Stimulated activated CD8-positive, alpha-beta memory T cell treated with anti-CD3 and anti-CD28 coated beads, Interleukin-4, amount 100 ng/mL, for 48 hours (primary cell): ENCODE measurements at places on chromosomes 7 and 10.

GRCh38 chr7:143049362-143049761, 2.8 kb upstream of the OR6V1 start:
- no peak for DNase-seq

- no peak for DNase-seq
Measured at GRCh38 chr10:128462844-128463243, 336.6 kb upstream of the MKI67 start.

- DNase-seq = no peak
Measured at GRCh38 chr7:139669106-139670061, 108.4 kb downstream of the HIPK2 start.

DNA sequence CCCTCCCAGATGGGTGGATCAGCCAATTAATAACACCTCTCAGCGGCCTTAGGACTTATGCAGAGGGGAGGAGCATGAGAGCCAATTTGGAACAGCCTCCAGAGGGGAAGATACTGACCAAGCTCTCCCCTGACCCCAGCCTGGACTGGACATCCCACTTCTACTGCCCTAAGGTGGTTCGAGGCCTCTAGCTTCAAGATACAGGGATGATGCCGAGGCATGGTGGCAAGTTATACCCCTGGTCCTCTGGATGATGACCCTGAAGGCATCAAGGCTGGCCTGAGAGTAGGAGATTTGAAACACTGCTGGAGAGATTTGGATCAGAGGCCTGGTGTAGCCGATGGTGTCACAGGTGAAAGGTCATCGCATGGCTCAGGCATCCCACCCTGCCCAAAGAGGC, 3.2 kb downstream of the CDH23 start:
- no peak for DNase-seq

DNA sequence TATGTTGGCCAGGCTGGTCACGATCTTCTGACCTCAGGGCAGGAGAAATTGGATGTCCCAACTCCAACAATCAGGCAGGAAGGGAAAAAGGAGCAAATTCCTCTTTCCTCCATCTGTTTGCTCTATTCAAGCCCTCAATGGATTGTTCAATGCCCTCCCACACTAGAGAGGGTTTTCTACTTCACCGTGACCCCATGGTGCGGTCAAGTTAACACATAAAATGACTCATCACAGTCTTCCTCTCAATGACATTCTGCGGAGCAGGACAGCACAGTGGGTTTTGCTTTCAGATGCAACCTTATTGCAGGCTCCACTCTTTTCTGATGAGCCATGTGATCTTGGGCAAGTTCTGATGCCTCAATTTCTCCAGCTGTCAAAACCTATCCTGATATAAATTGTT, 364.9 kb downstream of the ANKRD30A start:
- no peak for DNase-seq

DNA sequence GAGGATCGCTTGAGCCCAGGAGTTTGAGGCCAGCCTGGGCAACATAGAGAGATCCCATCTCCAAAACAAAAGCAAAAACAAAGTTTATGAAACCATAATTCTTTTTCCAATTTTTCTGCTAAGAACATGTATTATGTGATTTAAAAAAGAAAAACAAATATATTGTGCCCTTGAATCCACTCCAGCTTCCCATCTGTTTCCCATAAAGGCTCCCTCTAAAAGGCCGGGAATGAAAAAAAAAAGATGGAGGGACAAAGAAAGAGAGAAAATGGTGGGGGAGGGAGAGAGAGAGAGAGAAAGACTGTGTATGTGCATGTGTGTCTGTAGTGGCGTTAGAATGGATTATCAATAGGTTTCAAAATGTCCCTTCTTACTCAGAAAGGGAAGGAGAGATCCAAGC, 20.5 kb upstream of the GSDME start:
- DNase-seq = no peak

GRCh38 chr7:42082144-42082543, 154.9 kb downstream of the GLI3 start:
- DNase-seq = no peak

- no peak for DNase-seq
Measured at GRCh38 chr10:99984211-99985034, 25.3 kb downstream of the DNMBP start.

- DNase-seq = no peak
Measured at GRCh38 chr10:58565271-58565670, 52.6 kb downstream of the BICC1 start.

- no peak for DNase-seq
Measured at GRCh38 chr7:112254156-112254555, 47.7 kb downstream of the ZNF277 start.

- no peak for DNase-seq
Measured at GRCh38 chr10:112168733-112169132, 14.8 kb downstream of the GPAM start.

DNA sequence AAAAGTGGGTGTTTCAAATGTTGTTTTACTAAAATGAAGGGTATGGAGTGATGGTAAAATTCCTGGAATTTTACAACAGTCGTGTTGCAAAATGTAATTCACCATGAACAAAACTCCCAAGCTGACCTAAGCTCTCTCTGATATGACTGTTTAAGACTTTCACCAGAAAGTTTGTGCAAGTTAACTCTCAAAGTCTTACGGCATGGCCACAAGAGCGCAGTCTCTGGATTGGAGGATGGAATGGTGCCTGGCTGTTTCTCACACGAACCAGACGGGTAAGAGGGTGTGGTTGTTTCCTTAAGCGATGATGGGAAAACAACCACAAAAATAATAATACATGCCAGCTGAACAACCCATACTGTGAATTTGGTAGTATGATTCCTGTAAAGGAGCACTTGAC, 662.5 kb downstream of the KCNMA1 start:
- DNase-seq = no peak

GRCh38 chr10:52801947-52802346, 29.4 kb upstream of the MBL2 start:
- DNase-seq = no peak

- no peak for DNase-seq
Measured at GRCh38 chr7:50207686-50208255, 96.7 kb upstream of the IKZF1 start.

GRCh38 chr10:92517034-92517655, 56.7 kb downstream of the IDE start:
- peak; percentile 73 for DNase-seq

DNA sequence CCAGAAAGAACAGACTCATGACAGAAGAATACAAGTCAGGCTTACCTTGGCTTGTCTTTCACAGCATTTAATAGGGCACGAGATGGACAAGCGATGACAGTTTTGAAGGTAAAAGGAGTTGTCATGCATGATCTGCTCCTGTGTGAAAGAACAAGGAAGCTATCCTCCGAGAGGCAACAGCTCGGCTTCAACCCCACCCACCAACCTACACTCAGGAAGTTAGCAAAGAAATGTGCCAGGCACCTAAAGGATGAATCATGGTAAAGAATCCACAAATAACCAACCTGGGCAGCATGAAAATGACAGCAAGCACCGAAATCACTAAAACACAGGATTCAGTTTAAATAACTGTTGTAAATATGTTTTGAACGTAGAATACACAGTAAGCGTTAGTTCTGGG, 700.2 kb downstream of the TYW1 start:
- DNase-seq = no peak

DNA sequence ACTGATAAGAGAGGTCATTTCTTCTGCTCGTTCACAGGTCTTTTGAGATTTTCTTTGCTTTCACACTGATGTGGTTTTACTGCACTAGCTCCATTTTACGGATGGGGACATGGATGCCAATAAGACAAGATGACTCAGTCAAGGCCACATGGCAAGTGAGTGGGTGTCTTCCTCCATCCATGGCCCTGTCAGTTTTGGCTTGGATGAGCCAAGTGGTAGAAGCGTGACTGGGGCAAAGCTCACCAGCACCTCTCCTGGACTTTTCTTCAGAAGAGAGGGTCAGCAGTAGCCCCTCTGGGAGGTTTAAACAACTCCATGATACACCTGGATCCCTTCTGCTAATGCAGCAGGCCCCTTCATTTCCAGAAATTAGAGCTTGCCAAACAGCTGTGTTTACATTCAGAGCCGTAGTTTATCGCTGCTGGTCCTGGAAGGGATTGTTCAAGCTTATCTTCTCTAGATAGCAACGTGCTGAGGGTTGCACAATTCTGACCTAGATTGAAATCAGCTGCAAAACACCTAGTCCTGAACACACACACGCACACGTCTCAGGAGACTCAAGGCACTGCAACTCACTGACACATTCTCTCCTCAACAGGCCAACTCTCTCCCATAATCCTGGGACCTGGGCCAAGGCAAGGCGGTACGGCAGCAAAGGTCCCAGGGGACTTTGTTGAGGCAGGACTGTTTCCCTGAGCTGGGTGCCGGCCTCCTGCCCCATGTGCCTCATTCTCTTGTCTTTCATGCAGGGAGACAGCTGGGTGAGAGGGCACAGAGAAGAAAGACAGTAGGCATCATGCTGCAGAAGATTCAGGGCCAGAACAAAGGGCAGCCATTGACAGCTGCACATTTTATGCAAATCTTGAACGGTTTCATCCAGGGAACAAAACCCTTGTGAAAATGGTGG, 14.2 kb upstream of the PDCD4 start:
- DNase-seq = peak; percentile 46

- peak; percentile 69 for DNase-seq
Measured at GRCh38 chr7:75776295-75776971, 4.4 kb upstream of the CCL26 start.

DNA sequence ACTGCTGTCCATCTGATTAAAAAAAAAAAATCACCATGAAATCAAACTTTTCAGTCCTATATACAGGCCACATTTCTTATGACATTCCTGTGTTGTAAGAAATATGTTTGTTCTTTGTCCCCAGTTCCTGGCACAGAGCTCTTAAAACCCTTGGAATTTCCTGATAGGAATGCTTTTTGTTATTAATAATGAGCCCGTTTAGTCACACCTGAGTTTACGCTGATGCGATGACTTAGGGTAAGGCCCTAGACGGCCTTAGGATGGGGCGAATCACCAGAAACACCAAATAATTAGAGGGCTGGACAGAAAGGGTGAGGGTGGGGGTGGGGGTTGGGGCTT, 17.5 kb downstream of the TSPAN15 start:
- no peak for DNase-seq

DNA sequence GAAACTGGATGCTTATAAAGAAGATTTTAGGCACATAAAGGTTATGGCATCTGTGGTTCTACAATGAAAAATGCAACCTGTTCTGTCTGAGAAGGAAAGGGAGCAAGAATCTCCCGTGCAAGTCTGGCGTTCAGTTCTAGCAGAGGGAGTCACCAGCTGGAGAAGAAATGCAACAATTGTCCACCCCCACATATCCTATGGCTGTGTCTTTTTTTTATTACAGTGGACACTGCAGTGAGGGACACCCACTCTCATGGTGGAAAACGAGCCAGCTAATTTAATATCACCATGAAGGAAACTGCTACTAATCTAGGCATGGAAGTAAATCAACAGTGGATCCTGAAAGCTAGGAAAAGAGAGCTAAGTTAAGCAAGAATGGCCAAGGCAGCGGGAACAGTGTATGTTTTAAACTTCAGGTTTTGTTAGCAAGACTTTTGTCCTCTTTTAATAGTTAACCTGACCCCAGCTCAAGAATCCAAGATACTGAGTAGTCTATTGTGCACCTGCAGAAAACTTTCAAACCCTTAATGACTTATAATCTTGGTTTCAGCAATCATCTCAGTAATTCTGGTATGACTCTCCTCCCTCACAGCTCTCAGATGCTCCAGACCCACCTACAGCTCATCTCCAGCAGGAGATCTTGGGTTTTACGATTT, 149.3 kb downstream of the FGFR2 start:
- no peak for DNase-seq

- no peak for DNase-seq
Measured at GRCh38 chr10:7945469-7946187, 108.9 kb upstream of the GATA3 start.

GRCh38 chr7:137360087-137360679, 16.6 kb upstream of the PTN start:
- no peak for DNase-seq

DNA sequence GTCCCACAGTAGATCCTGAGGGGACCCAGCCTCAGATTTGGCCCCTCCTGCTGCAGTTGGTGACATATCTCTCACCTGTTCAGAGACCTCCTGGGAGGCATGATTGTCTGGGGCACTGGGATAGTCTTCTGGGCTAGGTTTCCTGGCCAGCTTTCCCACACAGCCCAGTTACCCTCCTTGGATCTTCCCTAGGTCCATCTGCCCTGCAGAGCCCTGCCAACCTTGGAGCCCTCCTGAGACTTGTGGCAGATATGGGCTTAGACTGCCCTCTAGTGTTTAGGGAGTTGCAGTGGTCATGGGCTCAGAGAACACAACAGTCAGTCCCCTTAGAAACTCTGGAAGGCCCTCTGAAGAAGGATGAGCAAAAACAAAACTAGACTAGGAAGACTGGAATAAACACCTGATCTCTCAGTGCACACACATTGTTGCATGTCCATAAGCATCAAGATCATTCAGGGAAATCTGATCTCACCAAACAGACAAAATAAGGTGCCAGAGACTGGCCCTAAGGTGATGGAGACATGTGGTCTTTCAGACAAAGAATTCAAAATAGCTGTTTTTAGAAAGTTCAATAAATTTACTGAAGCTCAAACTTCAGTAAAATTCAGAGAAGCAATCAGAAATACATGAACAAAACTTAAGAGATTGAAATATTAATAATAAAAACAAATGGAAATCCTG, 324.6 kb downstream of the ATRNL1 start:
- no peak for DNase-seq

- DNase-seq = no peak
Measured at GRCh38 chr7:155488483-155489127, 30.7 kb downstream of the EN2 start.

GRCh38 chr7:80984619-80985018, 65.8 kb upstream of the SEMA3C start:
- DNase-seq = no peak

DNA sequence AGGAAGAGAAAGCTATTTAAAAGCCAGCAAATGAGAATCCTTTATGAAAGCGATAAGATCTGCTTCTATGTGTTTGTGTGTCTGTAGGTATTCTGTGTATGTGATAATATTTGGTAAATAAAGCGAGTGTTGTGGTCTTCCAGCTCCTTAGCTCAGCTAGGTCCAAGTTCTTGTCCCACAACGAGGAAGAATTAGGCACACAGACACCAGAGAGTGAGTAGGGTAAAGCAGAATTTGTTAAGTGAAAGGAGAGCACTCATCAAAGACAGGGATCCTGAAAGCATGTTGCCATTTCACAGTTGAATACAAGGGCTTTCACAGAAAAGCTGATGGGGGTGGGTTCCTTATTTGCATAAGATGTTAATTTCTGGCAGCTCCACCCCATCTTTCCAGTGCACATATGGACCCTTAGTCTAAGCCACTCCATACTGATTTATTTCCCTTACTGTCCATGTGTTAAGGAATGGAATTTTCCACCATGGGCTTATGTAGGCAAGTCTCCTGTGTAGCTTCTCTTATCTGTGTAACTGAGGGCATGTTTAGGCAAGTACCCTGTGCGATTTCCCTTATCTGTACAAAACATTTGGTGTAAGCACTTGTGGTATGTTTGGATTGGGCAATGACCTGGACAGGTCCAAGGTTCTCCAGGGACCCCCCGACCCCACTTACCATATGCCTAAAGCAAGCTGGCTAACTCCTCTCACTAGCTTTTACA, 165.9 kb upstream of the VIPR2 start:
- no peak for DNase-seq

GRCh38 chr10:6061056-6061455, 1.1 kb downstream of the IL2RA start:
- DNase-seq = peak; percentile 50
